ENCODE measurements at places on chromosomes 7 and 10.

DNA sequence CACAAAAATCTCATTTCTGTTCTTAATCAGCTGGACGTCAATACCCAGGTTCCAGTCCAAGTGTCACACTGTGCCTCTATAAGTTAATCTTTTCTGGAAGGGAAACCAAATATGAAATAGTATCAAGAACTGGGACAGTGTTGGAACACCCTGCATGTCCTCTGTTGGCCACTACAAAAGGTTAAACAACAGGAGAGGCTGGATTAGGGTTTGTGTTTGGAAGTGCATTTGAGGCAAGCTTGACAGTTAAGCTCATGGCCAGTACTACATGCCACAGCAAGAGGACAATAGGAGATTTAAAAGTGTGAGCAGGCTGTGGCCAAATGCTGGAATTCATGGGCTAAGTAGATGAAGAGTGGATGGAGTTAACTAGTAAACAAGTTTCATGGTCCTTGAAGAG lies 751.5 kb downstream of the AUTS2 start:
- DNase-seq = no peak

- DNase-seq = no peak
Observed at GRCh38 chr10:78115135-78115853, 81.6 kb downstream of the RPS24 start.

DNA sequence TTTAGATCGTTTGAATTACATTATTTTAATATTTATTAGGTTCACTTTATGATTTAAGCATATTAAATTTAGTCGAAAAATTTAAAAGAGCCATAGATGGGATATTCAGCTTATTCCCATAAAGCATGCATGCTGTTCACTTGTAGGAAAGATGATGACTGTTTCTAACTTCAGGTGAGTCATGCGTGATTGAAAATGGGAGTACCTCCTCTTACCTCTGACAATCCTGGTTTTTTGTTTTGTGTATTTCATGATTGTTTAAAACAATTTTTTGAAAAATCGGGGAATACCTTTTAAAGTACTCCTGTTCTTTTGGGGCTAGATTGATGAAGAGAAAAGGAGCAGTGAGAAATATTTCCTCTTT lies 1.4 kb downstream of the TNKS2 start:
- DNase-seq = no peak

DNA sequence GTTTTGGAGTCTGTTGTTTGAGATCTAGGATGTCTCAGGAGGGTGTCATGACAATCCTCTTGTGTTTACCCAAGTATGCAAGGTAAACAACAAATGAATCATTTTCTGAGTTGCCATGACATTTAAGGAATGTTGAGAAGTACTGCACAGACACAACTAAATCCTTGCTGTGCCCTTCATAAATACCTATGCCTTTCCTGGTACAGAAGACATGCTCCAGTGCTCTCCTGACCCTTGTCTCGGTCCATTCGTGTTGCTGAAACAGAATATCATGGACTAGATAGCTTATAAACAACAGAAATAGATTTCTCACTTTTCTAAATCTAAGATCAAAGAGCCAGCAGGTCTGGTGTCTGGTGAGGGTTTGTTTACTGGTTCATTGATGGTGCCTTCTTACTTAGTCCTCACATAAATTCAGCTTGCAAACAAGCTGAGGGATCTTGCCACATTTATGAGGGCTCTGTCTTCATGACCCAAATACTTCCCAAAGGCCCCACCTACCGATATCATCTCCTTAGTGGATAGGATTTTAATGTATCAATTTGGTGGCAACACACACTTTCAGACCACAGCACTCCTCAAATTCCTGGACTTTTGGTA lies 341.8 kb upstream of the SEMA3A start:
- no peak for DNase-seq

GRCh38 chr7:116953906-116954838 lies 871 bp downstream of the ST7 start:
- peak; percentile 33 for DNase-seq
